ENCODE measurements at places on chromosomes 2 and 18.

- no peak for DNase-seq
Measured at GRCh38 chr2:207885010-207885409, 115.3 kb upstream of the FZD5 start.

DNA sequence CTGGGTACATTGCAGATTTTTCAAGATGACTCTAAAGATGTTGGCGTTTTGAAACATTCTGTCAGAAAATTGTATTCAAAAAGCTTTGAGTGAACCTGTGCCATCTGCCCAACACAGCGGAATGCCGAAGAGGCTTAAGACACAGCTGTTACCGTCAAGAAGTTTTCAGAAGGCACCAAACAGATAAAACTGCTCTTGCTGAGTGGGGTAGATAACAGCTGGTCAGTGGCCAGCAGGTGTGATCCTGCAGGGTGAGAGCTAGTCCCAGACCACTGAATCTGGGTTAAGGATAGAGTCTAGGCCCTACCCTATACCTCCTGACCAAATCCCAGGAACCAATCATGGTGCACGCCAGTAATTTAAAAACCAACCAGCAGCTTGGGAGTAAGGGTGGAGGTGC is 60.5 kb upstream of the B3GNT7 start:
- no peak for DNase-seq

- DNase-seq, result no peak
Measured at GRCh38 chr2:45332567-45332966, 278.5 kb downstream of the SRBD1 start.

GRCh38 chr2:232276733-232277313 is 101.7 kb upstream of the ALPP start:
- no peak for DNase-seq

GRCh38 chr2:237547841-237548416 is 18.4 kb upstream of the PRLH start:
- DNase-seq, result no peak

- no peak for DNase-seq
Measured at GRCh38 chr2:108239786-108240185, at the start of gene SULT1C3. SULT1C3 (plus strand) TSS chr2:108239968; CDS start chr2:108247195, 7,227 bp downstream.

DNA sequence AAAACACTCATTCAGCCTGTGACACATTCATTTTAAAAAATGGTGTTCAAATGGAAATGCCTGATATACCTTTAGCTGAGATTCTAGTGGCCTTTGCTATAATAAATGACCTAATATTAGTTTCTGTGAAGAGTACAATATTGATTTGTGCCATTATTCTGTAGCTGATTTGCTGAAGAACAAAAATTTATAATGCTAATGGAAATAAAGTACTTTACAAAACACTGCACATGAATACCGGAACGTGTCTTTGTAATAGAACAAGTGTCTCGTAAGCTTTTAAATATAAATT is 138.7 kb downstream of the WDR7 start:
- DNase-seq, result no peak

DNA sequence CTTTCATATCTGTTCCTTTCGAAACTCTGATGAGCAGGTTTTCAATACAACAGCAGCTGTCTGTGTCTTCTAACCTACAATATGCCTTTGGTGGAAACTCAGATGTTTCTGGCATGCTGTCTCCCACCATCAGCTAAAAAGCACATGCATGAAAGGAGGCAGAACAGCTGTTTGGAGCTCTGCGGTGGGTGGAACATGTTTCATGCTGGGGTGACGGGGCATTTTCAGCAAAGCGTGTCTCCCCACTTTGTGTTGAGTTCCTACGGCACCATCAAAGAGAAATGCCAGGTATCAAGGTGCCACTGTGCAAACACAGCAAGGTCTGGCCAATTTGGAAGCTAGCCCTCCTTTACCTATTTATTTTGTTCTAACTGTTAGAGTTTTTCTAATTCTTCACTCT is 290.1 kb downstream of the CLIP4 start:
- DNase-seq, result no peak

GRCh38 chr2:148978026-148978685 is 60.3 kb upstream of the LYPD6B start:
- no peak for DNase-seq

DNA sequence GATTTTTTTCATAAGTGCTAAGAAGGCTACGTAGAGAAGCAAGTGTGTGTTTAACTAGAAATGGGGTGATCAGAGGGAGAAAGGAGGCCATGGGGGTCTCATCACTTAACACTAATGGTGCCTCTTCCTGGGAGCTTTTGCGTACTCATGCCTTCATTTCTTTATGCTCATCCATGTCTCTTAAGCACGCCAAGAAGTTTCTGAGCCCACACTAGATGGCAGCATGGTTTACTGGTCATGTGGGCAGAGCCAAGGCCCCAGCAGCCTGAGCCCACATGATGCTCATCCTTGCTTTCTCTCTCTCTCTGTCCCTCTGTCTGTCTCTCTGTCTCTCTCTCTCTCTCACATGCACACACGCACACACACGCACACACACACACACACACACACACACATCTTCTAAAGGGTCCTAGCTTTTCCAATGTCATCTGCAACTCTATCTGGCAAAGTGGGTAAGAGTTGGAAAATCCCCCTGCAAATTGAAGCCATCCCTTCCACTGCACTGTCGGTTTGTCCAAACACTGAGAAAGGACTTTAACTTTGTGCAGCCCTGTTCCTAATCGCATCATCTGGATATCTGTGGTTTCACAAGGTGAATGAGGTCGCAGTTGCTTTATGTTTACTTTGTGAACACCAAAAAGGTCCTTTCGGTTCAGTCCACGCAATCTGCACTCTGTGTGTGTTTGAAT is 137.1 kb upstream of the CCDC68 start:
- peak; percentile 55 for DNase-seq

DNA sequence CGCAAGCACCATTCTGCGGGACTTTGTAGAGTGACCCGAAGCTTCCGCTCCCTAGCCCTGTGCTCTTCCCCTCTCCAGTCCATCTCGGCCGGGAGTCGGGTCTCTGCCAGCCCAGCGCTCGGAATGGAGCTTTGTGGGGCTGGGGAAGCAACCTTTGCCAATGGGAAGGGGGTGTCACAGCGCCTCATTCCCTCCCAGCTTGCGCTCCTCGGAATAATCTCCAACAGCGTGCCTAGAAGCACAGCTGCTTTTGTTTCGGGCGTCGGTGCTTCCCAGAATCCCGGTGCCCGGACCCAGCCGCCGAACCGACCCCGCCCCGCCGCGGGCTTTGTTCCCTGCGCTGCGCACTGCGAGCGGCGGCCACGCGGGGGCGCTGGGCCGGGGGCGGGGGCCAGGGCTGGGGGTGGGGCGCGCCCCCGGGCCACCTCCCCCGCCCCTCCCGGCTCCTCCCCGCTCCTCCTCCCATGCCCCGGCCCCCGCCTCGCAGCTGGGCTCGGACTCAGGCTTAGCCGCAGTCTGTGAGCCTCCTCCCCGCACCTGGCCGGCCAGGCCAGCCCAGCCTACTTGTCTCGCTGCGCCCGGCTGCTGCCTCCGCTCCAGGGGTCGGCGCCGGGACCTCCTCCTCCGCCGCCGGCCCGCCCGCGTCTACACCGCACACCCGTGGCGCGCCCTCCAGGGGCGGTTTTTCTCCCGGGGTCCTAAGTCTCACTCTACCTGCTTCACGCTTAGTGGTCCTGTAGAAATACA is 77.7 kb upstream of the SMAD2 start:
- DNase-seq, result peak; percentile 38

GRCh38 chr2:1235806-1236205 is 177.5 kb upstream of the TPO start:
- DNase-seq, result no peak

DNA sequence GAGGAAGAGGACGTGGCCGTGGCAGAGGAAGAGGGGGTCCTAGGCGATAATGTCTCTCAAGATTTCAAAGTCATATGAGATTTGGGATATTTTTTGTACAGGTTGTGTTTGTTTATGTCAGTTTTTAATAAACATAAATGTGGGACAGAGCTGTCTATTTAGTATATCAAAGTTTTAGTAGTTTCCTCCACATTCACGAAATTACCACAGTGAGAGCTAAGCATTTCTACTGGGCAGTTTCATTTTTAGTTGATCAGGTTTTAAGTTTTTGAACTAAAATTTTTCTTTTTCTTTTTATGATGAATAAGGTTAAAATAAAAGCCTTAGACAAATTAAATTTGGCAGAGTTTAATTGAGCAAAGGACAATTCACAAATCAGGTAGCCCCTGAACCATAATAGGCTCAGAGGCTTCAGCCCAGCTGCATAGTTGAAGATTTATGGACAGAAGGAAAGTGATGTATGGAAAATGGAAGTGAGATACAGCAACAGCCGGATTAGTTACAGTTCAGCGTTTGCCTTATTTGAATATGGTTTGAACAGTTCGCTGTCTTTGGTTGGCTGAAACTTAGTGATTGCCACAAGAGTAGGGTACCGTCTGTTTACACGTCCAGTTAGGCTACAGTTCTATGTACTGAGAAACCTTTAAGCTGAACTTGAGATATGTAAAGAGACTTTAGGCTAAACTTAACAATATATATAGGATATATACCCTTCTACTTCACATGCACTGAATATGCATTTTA is 17.1 kb downstream of the SNRPD1 start:
- no peak for DNase-seq

- no peak for DNase-seq
Measured at GRCh38 chr2:70515938-70516337, 37.7 kb downstream of the TGFA start.
